ENCODE measurements at places on chromosomes 4 and X.

DNA sequence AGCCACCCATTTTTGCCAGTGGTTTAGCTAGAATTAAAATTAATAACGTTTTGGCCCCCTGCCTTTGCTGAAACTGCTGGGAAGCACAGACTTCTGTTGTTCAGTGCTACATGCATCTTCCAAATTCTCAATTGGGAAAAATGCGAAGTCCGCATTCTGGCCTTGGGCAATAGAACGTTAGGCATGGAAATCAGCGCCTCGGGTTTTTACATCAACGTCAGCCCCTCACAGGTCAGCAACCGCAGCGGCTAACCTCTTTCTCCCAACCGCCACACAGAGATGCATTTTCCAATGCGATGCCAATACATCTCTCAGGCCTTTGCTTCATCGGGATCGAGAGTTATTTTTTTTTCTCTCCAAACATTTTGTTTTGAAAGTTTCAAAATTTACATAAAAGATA, 339.1 kb downstream of the DCHS2 start:
- DNase-seq = no peak

- DNase-seq = no peak
Measured at GRCh38 chr4:69057620-69058409, 38.5 kb upstream of the UGT2B7 start.

GRCh38 chr4:161583549-161583948, 580.3 kb downstream of the FSTL5 start:
- DNase-seq = no peak

GRCh38 chrX:75522565-75523431, at the start of gene ZDHHC15:
ZDHHC15 (minus strand) TSS chrX:75523037; CDS start chrX:75523024, 13 bp downstream.
- DNase-seq = peak; percentile 74

GRCh38 chrX:10769195-10769594, 148.8 kb upstream of the MID1 start:
- peak; percentile 47 for DNase-seq

DNA sequence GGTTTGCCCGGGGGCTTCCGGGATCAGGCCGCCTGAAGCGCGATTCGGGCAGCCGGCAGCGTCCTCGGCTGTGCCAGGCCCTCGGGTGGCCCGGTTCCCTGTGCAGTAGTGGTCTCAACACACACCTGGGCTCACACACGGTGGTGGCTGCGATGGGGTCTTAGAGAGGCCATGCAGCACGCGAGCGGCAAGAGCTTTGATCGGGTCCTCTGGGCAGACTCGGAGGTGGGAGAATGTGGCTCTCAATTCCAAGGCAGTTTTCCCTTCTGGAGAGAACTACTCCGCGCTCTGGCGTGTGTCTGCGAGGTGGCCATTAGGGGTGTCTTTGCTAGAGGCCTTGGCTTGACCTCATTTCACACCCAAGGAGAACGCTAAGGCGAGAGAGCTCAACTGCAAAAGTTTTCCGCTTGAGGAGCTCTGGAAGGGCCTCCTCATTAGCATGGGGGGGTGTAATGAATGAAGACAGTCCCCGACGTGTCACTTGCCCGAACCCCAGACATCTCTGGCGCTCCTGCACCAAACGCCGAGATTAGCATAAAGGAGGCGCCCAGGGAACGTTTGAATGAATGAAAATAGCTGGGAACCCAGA, 771 bp upstream of the RBPJ start:
- DNase-seq = peak; percentile 32

DNA sequence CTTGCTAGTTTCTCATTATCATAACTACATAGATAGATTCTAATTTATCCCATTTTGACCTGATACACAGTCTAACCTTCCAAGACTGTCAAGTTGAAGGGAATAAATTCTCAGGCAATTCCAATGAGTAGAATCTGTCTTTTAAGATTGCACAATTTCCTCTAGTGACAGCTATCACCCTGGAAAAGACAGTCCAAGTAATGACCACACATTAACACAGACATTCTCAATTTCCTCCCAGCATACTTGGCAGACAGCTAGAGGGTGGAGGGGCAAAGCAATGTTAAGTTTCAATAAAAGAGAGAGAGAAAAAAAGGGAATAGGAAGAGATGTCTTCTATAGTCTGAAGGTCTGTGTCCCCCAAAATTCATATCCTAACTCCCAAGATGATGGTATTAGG, 234.7 kb downstream of the LDB2 start:
- DNase-seq = no peak

GRCh38 chr4:6965329-6965728, 55.7 kb downstream of the TBC1D14 start:
- DNase-seq = no peak

DNA sequence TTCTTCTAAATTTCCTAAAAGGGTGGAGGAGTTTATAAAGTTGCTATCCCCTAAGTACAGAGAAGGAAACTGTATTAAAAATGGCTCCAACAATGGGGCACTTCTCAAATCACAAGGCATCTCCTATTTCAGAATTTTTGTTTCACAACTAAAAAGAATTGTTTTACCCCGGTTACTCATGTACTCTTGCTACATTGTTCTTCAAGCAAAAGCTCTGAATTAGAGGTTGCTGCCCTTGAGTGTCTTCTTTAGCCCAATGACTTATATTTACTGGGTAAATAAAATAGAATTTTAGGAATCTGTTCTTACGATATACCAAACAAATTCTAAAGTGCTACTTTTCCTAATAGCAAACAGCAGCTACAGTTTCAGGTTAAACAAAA, 67.5 kb downstream of the PPEF2 start:
- no peak for DNase-seq

DNA sequence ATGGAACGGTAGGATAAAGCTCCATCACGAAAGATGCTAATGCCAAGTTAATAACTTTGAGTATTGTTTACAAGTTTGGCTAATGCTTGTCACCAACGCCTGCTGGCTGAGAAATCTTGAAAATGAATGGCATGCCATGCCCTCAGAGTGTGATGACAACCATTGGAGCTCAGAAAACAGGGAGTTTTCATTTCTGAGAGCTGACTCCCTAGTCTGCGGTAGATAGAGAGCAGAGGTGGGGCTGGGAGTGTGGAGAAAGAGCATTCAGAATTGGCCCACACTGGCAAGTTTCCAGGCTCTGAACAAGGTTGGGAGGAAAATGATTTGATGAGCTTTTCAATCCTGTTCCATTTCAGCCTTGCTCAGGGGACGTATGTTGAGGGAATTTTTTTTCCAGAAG, 183.9 kb downstream of the CPEB2 start:
- DNase-seq = no peak

DNA sequence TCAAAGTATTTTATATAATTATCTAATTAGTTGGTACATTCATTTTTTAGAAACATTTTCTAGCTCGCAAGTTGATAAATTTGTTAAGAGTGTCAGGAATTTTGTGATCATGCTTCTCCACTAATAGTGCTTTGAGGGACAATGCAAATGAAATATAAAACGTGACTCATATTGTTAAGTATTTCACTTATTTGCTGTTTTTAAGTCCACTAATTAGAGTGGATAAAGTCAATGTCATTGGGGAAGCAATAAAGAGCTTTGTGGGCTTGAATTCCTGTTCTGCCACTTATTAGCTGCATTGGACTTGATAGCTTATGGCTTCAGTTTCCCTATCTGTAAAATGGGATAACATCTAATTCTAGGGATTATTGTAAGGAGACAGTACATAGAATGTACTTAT, 26.5 kb upstream of the ANAPC4 start:
- DNase-seq = no peak

- DNase-seq = no peak
Measured at GRCh38 chr4:136342666-136343065, 1189.6 kb downstream of the PCDH18 start.

DNA sequence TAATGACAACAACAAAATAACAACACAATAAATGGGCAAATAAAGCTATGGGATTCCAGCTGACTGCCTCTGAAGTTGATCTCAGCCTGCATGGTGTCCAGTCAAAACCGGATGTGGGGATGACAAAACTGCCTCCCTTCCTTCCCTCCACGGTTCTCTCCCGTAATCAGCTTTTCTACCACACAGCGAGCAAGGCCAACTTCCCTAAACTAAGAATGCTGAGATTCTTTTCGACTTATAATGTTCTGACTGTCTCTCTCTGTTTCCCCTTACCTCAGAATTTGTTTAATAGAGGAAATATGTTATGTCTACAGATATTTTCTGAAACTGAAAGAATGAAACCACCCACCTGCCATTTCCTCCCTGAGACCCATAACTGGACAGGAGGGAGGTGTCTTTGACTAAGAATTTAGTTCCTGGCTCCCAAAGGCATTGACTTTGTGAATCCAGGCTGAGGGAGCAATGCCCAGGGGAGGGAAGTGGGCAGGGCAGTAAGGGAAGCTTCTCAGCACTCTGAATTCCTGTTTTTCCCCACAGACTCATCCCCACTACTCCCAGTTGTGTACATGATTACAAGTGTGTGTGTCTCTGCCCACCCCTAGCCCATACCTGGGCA, 1.0 kb upstream of the TLR1 start:
- DNase-seq = no peak

GRCh38 chr4:6702761-6703160, 6.9 kb downstream of the MRFAP1L1 start:
- DNase-seq = no peak

GRCh38 chr4:78665216-78665770, 110.9 kb upstream of the BMP2K start:
- DNase-seq = no peak

DNA sequence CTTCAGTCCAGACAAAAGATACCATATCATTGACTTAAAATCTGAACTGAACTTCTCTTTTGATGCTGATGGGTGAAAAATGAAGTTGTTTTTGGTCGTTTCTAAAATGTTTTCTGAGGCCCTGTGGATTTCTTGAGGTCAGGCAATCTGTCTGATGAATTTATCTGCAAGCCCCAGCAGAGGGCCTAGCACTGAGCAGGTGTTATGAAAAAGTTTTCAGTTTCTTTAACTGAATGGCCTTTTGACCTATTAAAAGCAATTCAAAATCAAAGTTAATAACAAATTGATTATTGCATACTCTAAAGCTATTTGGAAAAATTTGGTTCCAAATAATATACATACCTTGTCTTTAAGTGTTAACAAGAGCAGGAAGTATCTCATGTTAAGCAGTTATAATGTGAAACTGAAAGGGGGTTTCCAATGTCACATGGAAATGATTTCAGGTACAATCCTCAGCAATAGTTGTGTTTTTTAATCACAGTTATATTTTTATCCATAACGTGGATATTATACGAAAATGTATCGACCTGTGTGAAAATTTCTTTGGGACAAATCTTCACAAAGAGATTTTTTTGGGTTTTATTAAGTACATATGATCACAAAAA, 285.0 kb downstream of the SPANXN1 start:
- no peak for DNase-seq

- no peak for DNase-seq
Measured at GRCh38 chr4:14445882-14446281, 556.4 kb upstream of the CPEB2 start.

DNA sequence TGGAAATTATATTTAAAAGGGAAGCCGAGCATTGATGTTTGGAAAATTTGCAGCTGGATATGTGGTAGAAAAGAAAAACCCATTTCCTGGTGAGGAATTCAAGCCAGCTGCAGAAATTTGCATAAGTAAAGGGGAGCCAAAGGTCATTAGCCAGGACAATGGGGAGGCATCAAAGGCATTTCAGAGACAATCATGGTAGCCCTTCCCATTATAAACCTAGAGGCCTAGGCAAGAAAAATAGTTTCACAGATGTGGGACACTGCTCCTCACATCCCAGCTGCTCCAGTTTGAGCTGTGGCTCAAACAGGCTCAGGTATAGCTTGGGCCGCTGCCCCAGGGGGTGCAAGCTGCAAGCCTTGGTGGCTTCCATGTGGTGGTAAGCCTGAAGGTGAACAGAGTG, 35.8 kb downstream of the NAP1L3 start:
- no peak for DNase-seq

- DNase-seq = no peak
Measured at GRCh38 chr4:15027921-15028435, 25.7 kb downstream of the CPEB2 start.

DNA sequence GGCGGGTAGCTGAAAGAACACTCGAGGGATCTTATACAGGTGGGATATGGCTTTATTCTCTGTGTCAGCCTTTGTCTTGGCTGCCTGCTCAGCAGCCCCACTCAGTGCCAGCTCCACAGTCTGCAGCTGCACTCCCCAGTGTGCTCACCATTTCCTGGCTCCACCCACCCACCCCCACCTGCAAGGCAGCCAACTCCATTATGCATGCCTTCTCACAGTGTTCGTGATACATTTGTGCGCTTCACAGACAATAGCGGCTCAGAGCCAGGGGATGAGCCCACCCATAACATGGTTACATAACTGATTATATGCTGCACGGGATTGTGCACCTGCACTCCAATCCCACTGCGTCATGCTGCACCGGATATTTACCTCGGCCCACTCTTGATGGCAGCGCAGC, 8.8 kb upstream of the TMEM128 start:
- DNase-seq = no peak

DNA sequence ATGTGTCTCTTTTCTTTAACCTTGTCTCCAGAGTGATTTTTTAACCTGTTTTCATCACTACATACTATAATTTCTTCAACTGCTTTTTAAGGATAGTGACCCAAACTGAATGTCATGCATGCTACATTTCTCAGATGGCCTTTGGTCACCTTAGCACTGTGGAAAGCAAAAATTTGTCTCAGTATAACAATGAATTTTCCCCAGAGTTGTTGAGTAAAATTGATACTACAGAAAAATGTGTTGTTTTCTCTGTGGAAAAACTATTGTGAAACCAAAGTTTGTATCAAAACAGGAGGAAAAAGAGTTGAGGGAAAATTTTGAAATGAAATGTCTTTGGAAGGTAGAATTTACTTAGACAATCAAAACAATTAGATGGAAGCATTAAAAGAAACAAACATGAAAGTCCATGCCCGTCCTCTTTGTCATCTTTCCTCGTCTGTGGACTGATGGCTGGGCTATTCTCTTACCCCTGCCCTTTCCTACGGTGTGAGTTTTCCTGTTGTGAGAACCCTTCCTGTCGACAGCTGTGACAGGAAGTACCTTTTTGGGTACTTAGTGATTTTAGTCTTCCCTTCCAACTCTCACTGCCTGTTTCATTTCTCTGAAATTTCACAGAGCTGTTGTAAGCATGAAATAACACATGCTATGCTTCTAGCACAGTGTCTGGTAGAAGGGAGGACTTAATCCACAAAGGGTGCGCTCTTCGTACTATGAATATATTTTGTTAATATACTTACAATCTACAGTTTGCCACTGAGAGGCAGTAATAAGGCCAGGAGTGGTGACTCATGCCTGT, 50.8 kb downstream of the LRP2BP start:
- no peak for DNase-seq

DNA sequence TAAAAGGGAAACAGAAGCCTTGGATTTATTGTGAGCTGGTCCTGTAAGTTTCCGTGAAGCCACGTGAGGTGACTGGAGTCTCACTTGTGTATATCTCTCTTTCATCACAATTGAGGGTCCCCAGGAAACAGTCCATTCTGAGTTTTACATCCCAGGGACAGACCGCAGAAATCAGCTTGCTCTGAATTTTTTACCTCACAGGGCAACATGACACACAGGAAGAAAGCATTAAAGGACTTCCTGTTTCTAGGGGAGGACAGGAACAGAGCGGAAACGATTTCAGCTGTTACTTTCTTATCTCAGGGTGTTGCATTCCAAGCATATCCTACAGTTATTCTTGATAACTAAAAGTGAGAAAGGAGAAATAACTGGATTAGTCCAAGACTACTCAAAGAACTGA, 553.5 kb downstream of the TRAM1L1 start:
- DNase-seq = no peak

Data from ACHN (cell line).